Bone marrow (tissue), 2 donors: ENCODE measurements at places on chromosomes 4 and X.

DNA sequence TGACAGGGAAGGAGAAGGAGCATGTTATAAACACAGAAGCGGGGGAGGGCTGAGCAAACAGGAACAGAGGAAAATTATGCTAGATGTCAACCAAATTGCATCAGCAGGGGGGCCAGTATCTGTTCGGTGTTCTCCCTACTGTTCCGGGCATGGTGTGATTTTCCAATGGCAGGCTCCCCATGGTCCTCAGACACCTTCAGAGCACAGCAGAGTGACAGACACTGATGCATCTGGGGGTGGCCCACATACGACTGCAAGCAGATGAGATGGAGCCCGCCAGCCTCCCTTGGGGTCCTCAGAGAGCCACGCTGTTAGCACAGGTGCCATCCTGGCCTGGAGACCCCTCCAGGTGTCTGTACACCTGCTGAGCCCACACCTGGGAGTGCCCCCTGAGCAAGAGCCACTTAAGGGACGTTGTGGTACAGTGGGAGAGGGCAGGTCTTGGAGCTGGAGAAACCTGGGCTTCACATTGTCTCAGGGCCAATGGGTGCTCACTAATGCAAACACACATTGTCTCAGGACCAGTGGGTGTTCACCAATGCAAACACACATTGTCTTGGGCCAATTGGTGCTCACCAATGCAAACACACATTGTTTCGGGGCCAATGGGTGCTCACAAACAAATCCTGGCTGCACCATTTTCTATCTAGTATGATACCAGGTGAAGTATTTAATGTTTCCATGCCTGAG lies 95.4 kb downstream of the SLC2A9 start:
- no peak for DNase-seq

GRCh38 chr4:55080174-55080865 lies 45.1 kb downstream of the KDR start:
- DNase-seq = no peak

- no peak for DNase-seq
These were observed 168.9 kb downstream of the CBR4 start for GRCh38 chr4:168841000-168841671.

GRCh38 chr4:38582889-38583470 lies 81.0 kb upstream of the KLF3 start:
- no peak for DNase-seq

GRCh38 chr4:67546004-67546356 lies 677 bp upstream of the CENPC start:
- DNase-seq = no peak

DNA sequence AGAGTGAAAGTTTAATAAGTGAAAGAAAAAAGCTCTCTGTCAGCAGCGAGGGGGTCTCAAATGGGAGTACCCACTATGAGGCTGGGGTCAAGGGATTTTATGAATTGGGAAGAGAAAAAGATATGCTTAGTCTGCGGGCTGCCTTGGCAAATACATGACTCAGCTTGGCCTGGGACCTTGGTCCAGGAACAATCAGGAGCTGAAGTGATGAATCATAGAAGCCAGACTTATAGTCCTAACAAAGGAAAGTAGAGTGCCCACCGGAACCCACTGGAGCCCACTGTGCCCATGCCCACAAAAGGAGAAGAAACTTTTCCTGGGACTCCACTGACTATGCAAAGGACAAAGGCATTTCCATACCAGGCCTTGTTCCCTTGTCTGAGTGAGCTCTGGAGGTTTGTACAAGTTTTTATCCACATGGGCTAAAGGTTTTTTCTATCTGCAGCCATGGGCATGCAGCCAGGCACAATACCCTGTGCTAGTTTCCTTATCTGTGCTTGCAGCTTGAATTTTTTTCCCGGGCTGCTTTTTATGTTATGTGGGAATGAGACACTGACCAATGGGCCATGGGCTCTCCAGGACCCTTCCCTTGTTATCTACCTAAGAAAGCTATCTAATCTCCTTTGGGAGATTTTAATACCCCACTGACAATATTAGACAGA lies 201.7 kb downstream of the FAM133A start:
- DNase-seq = no peak

DNA sequence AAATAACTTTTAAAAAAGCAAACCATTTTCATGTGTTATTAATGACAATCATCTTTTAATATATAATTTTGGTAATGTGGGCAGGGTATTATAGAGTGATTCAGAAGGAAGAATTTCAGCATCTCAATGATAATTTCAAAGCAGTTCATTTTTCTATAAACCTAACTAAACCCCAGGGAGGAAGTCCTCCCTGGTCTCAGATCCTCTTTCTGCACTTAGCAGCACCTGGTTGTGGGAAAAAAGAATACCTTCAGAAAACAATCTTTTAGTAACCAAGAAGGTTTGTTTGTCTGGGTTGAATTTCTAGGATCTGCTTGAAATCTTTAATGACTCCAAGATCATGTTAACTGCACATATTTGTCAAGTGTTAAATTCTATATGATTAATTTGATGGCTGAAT lies 29.9 kb downstream of the DKK2 start:
- DNase-seq = no peak

DNA sequence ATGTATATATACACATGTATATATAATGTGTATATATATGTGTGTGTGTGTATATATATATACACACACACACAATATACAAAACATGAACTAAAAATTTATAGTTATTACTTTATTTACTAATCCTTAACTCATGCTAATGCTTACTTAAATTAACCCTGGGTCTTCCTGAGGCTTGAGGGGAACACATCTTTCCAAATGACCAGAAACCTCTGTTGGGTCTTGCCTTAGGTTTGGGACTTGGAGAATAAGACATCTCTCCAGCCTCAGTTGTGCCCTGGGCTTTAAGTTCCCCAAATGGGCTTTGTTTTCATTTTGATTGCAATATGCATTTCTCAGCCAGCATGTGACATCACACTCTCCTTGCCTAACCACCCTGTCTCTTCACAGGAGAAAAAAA lies 7.7 kb downstream of the GEMIN8 start:
- no peak for DNase-seq

- DNase-seq = no peak
These were observed 3.1 kb upstream of the NR3C2 start for GRCh38 chr4:148445071-148445859.

GRCh38 chr4:186149872-186150271 lies 41.5 kb upstream of the CYP4V2 start:
- no peak for DNase-seq

GRCh38 chr4:169823685-169824084 lies 65.9 kb upstream of the HPF1 start:
- DNase-seq = no peak

DNA sequence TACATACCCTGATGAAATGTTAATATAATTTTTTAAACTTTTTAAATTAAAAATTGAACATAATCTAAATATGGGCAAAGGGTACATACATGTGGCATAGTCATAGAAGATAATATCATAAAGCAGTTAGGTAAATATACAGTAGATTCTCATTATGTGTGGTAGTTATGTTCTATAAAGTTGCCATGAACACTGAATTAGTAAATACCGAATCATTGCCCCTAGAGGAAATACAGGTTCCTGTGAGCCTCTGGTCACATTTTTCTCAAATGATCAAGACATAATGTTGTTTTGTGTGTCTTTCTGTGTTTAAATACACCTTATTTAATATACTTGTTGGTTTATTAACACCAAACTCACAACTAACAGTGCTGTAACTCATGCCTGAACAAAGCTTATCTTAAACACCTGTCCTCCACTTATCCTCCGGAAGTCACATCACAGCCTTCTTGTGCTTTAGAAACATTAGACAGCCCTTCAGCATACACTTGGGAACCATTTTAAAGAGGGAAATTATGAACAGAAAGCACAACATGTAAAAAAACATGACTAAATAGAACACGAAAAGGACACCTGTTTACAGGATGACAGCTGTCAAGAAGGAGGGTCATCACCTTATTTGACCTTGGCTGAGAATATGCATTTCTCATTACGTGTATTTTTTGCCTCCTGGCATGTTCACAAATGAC lies 169.4 kb upstream of the NAP1L5 start:
- DNase-seq = no peak

GRCh38 chr4:141501931-141502330 lies 134.5 kb upstream of the IL15 start:
- DNase-seq = no peak

DNA sequence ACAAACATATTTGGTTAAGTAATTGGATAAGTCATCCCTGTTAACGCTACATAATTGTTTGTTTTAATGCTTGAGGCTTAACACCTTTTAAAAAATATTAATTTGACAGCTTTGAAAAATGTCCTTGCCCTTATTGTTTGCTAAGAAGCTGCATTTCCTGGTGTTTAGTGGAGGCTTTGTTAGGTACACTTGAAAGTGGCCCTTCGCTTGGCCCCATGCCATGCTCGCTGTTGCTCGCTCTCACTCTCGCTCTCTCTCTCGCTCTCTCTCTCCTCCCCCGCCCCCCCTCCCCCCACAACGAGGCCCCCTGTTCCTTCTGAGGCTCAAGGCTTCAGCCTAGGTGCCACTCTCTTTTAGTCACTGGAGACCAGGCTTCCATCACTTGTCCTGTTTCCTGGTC lies 139.6 kb downstream of the DCLK2 start:
- DNase-seq = no peak

DNA sequence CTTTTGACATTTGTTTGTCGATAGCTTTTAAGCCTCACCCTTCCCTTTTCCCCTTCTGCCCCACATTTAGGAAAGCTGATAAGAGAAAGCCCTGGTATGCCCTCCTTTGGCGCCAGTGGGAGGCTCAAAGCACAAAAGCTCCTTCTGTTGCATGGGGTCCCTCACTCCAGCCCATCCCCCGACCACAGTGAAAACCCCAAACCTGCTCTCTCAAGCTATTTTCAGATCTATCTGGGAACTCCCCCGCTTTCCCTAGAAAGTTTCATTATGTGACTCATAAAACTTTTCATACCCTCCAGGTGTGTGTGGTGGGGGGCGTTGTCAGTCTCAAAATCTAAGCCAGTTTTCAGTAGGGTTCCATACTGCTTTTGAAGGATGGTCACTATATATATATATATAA lies 259.0 kb upstream of the PCDH7 start:
- no peak for DNase-seq

DNA sequence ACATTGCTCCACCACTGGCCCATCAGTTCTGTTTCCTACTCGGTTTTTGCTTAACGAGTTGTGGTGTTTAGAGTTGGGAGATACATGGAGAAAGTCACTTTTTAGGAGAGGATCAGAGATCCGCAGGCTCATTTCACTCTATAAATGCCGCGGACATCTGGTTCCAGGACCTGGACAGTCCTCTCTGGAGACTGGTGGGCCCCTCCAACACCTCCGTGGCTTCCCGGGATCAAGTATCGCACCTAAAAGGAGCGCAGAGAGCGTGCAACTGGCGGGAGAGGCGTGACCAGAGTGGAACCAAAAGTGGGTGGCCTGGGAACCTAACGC lies 9.9 kb upstream of the CLTRN start:
- DNase-seq = no peak

DNA sequence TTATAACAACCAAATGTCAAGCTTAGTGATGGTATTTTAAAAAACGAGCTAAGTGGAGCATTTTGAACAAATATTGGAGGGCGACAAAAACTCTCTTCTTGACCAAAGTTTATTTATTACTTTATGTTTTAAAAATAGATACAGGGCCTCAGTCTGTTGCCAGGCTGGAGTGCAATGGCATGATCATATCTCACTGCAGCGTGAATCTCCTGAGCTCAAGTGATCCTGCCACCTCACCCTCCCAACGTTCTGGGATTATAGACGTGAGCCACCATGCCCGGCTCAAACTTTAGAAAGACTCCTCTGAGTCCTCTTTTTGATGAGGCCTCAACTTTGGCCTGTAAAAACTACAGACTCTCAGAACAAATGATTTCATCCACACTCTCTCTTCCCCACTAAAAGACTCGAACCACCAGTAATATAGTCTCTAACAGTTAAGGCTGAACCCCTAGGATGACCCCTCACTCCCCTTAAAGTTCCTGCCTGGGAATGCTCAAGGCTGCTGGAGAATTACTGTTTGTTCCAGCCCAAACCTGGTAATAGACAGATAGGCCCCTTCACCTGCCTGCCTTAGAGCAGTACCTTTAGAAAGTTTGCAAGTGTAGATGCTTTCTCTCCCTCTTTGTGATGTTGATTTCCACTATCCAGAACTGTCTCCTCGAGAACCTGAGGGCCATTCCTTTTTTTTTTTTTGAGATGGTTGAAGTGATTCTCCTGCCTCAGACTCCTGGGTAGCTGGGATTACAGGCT lies 55.3 kb upstream of the HPSE start:
- DNase-seq = no peak

GRCh38 chrX:150352581-150352980 lies 10.5 kb upstream of the MAMLD1 start:
- DNase-seq = no peak
